Motor neuron (in vitro differentiated cells): ENCODE measurements at places on chromosomes 12 and 14.
A peak's percentile ranks its signal among the peaks of the same experiment; 100 is the strongest.

GRCh38 chr14:99471731-99472130, 8.9 kb downstream of the SETD3 start:
- ATAC-seq = no peak

DNA sequence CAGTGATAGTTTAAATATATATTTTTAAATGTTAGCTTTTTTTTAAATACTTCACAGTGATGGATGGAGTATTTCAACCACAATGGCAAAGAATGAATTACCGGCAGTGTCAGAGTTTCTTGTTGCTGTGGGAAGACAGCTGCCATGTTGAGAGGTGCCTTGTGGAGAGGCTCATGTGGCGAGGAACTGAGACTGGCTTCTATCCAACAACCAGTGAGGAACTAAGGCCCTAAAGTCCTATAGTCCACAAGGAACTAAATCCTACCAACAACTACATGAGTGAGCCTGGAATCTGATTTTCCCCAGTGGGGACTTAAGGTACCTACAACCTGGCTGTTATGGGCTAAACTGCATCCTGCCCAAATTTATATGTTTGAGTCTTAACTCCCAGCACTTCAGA, 220.2 kb upstream of the PLEKHG7 start:
- no peak for ATAC-seq

DNA sequence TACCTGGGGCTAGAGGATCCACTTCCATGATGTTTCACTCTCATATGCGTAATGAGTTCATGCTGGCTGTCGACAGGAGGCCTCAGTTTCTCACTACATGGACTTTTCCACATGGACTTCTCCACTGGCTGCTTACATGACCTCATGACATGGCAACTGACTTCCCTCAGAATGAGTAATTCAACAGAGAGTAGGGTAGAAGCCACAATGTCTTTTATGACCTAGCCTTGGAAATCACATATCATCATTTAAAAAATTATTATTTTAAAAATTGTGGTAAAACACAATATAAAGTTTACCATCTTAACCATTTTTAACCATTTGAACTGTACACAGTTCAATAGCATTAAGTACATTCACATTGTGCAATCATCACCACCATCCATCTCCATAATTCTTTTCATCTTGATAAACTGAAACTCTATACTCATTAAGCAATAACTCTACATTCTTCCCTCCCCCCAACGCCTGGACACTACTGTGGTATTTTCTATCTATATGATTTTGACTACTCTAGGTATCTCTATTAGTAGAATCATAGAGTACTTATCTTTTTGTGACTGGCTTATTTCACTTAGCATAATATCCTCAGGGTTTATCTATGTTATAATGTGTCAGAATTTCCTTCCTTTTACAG, 144.5 kb downstream of the TGFB3 start:
- ATAC-seq = no peak

DNA sequence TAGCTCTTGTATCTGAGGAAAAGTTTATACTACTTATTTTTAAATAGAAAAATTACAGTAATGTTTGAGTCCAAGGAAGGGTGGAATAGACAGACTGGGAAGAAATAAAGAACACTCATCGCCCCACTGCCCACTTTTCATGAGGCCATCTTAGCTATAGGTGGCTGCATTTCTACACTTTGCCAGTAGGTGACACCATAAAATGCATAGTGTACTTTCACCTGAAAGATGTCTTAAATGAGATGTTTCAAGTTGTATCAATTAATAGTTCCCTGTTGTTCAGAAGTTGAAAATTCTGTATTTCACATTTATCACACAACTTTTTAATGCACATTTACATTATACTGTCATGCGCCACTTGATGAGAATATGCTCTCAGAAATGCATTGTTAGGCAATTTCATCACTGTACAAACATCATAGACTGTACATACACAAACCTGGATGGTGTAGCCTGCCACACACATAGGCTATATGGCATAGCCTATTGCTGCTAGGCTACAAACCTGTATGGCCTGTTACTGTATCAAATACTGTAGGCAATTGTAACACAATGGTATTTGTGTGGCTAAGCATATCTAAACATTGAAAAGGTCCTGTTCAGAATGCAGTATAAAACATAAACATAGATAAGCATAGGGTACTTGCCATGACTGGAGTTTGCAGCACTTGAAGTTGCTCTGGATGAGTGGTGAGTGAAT, 27.6 kb downstream of the PMCH start:
- no peak for ATAC-seq

DNA sequence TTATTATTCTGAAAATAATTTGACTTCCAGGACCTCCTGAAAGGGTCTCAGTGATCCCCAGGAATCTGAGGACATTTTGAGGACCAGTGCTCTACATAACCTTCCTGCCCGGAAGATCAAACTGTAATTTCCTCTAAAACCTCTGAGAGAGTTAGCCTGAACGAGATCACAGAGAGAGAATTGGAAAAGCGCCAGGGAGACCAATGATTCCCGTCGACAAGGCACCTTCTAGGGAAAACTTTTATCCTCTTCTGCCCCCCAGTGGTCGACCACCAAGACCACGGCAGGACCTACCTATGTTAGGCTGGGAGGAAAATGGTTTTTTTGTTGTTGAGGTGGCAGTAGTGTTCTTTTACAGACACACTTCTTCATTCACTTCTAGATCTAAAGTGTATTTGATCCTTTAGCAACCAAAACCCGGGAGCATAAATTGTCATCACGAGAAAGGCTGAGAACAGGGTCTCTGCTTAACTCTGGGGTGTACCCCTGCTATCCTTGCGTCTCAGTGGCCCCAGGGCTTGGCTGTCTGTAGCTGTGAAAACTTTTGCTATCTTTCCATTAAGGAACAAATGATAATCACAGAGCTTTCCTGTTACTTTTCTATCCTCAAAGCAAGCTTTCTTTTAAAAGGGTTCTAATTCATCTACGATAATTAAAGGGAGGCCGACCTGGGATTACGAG, 62.9 kb upstream of the NID2 start:
- peak; percentile 100 for ATAC-seq

DNA sequence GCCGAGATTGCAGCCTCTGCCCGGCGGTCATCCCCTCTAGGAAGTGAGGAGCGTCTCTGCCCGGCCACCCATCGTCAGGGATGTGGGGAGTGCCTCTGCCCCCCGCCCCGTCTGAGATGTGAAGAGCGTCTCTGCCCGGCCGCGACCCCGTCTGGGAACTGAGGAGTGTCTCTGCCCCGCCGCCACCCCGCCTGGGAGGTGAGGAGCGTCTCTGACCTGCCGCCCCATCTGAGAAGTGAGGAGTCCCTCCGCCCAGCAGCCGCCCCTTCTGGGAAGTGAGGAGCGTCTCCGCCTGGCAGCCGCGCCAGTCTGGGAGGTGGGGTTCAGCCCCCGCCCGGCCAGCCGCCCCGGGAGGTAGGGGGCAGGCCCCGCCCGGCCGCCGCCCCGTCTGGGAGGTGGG, 544.0 kb downstream of the CCER1 start:
- ATAC-seq = no peak

- ATAC-seq = no peak
These were observed 3.2 kb downstream of the CRIP2 start for GRCh38 chr14:105477660-105478397.

GRCh38 chr12:108438667-108439066, 76.4 kb upstream of the FICD start:
- ATAC-seq = no peak

- ATAC-seq = no peak
These were observed 311.9 kb downstream of the CEP128 start for GRCh38 chr14:80629606-80630005.

GRCh38 chr14:57413849-57414248, 23.5 kb downstream of the NAA30 start:
- no peak for ATAC-seq

- no peak for ATAC-seq
These were observed 25.5 kb upstream of the BCDIN3D start for GRCh38 chr12:49868449-49868848.

- no peak for ATAC-seq
These were observed 154.9 kb upstream of the ATP2B1 start for GRCh38 chr12:89863493-89863938.

DNA sequence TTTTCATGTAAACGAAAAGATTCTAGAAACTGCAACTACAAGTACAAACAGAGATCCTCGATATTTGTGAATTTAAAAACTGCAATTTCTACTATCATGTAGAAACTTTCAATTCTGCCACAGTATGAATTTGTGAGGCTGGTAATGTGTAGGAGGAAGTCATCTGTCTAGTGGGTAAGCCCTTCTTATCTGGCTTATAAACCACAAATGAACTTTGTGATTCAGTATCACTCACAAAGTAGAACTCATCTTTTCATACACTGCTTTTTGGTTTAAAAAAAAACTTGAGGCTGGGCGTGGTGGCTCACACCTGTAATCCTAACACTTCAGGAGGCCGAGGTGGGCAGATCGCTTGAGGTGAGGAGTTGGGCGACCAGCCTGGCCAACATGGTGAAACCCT, 20.7 kb downstream of the GTF2A1 start:
- ATAC-seq = no peak

- ATAC-seq = peak; percentile 0
These were observed 2.4 kb upstream of the KRT8 start for GRCh38 chr12:52907092-52907810.
